Spinal cord (tissue), 10 donors: ENCODE measurements at places on chromosomes 13 and 19. TPM values are rescaled to one million over a fixed set of nuclear protein-coding genes. Genes with fewer than 3 reads are reported as not detected.

The LMTK3 gene
- 76.5 TPM for polyA plus RNA-seq

The GPR4 gene
- polyA plus RNA-seq, result 1.7 TPM

The ZNF615 gene
- polyA plus RNA-seq, result 12.8 TPM

The FOXA3 gene
- polyA plus RNA-seq, result not detected

The PODNL1 gene
- 5.0 TPM for polyA plus RNA-seq

The CCNE1 gene
- 9.9 TPM for polyA plus RNA-seq

The ZNF700 gene
- polyA plus RNA-seq, result 10.9 TPM
